Stimulated activated CD8-positive, alpha-beta memory T cell treated with anti-CD3 and anti-CD28 coated beads, Interleukin-4, amount 100 ng/mL, for 4 hours (primary cell): ENCODE measurements at places on chromosomes 1 and 21.

DNA sequence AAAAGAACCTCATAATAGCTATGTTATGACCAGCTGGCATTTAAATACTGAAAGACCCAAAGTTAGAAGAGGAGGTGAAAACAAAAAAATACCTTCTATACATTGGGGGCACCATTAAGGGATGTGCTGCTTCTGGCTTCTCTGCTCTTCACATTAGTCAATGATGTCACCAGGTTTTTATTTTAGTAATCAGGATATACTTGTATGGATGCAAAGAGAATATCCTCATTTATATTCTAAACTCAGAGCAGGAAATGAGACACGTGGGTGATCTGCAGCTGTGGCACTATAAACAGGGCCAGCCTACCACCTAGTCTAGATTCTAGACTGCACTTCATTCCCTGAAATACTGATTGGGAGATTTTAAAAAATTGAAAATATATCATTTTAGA lies 51.2 kb downstream of the WLS start:
- no peak for DNase-seq

GRCh38 chr1:206930210-206930798 lies 8.6 kb upstream of the FCMR start:
- DNase-seq = no peak

- DNase-seq = no peak
These were observed 82.0 kb upstream of the HIVEP3 start for GRCh38 chr1:42000766-42001165.

- DNase-seq = no peak
These were observed 47.1 kb downstream of the LEPR start for GRCh38 chr1:65467536-65467935.

- no peak for DNase-seq
These were observed 96.4 kb upstream of the FMN2 start for GRCh38 chr1:239995281-239995680.

- DNase-seq = no peak
These were observed 25.5 kb downstream of the GPATCH2 start for GRCh38 chr1:217605390-217605789.

DNA sequence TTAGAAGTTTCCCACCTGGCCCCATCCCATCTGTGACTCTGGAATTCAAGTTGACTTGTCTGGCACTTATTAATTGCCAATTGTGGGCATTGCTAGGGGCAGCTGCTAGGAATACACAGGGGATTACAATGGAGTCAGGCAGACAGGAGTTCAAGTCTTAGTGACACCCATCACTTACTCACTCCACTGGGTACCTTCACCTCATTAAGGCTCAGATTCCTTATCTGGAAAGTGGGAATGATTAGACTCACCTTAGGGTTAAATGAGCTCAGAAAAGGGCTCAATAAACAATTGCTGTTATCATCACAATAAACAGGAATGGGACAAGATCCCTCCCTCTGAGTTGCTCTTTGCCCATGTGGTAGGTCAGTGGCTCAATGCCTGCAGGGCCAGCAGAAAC lies 18.2 kb downstream of the GRIK3 start:
- no peak for DNase-seq

GRCh38 chr1:38990386-38990737 lies 714 bp upstream of the AKIRIN1 start:
- DNase-seq = no peak

GRCh38 chr1:217097819-217098218 lies 374.6 kb upstream of the ESRRG start:
- no peak for DNase-seq

- DNase-seq = no peak
These were observed 15.9 kb downstream of the PALMD start for GRCh38 chr1:99661780-99662179.

- DNase-seq = no peak
These were observed 15.7 kb upstream of the IGSF21 start for GRCh38 chr1:18091660-18092446.

- DNase-seq = no peak
These were observed 90.7 kb upstream of the CSF3R start for GRCh38 chr1:36573445-36573844.

DNA sequence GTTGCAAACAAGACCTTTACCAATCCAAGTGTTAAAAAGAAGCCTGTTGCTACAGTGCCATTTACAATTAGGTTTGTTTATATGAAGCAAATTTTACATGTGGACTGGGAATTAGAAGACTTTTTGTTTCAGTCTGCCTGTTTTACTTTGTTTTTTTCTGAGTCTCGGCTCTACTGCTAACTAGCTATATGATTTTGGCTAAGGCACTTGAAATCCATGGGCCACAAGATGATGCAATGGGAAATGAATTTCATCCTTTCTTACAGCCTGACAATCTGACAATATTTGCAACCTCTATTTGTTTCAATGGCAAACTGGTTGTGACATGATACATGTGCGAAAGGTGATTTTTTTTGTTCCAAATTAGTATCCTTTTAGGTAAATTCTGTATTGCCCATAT lies 3.7 kb upstream of the PEX11B start:
- DNase-seq = no peak
